ENCODE measurements at places on chromosomes 2 and 18.

GRCh38 chr2:143807192-143807591, 678.0 kb downstream of the ARHGAP15 start:
- DNase-seq, result peak; percentile 29

- DNase-seq, result no peak
Observed at GRCh38 chr2:186696290-186696689, 2.4 kb downstream of the FAM171B start.

- DNase-seq, result no peak
Observed at GRCh38 chr18:8967573-8967972, 134.9 kb upstream of the NDUFV2 start.

GRCh38 chr2:216490061-216490460, 8.6 kb upstream of the RPL37A start:
- DNase-seq, result peak; percentile 68

- DNase-seq, result peak; percentile 37
Observed at GRCh38 chr2:102100371-102101096, 42.0 kb upstream of the IL1R1 start.

Data from EL (cell line).